Activated CD8-positive, alpha-beta memory T cell treated with anti-CD3 and anti-CD28 coated beads, Interleukin-2, amount 10 ng/mL, durations not matched to agents 7 days and 5 days (primary cell): ENCODE measurements at places on chromosomes 4 and X.

DNA sequence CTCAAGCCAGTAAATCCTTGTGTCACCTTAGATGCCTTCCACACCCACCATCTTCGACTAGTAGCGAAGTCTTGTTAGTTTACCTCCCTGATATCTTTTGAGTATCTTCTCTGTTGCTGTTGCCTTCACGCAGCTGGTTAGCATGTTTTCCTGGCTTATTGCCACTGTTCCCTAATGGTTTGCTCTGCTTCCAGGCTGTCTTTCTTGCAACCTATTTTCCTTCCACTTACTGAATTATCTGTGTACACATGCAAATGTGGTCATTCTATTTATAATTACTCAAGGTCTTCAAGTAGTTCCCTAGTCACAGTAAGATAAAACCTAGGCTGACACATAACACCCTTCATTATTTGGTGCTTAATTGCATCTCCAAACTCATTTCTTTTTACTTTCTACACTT is 89.5 kb downstream of the UGT8 start:
- no peak for DNase-seq
- H3K27ac ChIP-seq, result no peak overlapping the region
- H3K4me3 ChIP-seq, result no peak overlapping the region
- H3K36me3 ChIP-seq, result no peaks in the 10 kb centered on the region

GRCh38 chr4:155007660-155008176 is 200.7 kb upstream of the NPY2R start:
- H3K27me3 ChIP-seq, result no peaks in the 10 kb centered on the region
- H3K4me1 ChIP-seq, result peaks cover 2% of the 10 kb centered on the region
- H3K36me3 ChIP-seq, result no peaks in the 10 kb centered on the region
- H3K4me3 ChIP-seq, result no peak overlapping the region
- no peak for DNase-seq

DNA sequence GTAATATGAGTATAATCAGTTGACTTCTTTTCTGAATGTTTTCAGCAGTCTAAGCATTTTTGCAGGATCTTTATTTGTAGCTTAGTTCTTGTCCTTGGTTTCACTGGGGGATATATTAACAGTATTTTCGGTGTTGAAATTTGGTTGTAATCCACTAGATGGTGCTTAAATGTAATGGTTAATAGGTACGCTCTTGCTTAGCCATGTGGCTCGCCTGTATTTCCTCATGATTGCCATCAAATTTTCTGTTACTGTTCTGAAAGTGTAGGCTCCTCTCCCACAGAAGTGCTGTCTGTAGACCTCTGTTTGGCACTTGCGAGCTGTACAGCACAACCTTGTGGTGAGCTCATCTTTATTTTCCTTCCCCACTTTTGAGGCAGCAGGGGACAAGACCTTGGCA is 3.9 kb upstream of the FAAH2 start:
- no peaks in the 10 kb centered on the region for H3K36me3 ChIP-seq
- H3K4me1 ChIP-seq, result peaks cover 28% of the 10 kb centered on the region
- H3K27ac ChIP-seq, result peak overlapping the region; percentile 31
- H3K4me3 ChIP-seq, result no peak overlapping the region

- H3K4me3 ChIP-seq, result no peak overlapping the region
- no peak overlapping the region for H3K27ac ChIP-seq
- no peak for DNase-seq
- H3K36me3 ChIP-seq, result no peaks in the 10 kb centered on the region
Observed at GRCh38 chr4:6307230-6307629, 37.6 kb downstream of the WFS1 start.

- H3K36me3 ChIP-seq, result no peaks in the 10 kb centered on the region
- H3K4me1 ChIP-seq, result no peaks in the 10 kb centered on the region
- H3K27me3 ChIP-seq, result peaks cover 19% of the 10 kb centered on the region
- no peak for DNase-seq
- no peak overlapping the region for H3K27ac ChIP-seq
Observed at GRCh38 chr4:53920116-53920515, 144.3 kb downstream of the CHIC2 start.
